ENCODE measurements at places on chromosomes 3 and 15. TPM values are rescaled to one million over a fixed set of nuclear protein-coding genes. Genes with fewer than 3 reads are reported as not detected.
A peak's percentile ranks its signal among the peaks of the same experiment; 100 is the strongest.

DNA sequence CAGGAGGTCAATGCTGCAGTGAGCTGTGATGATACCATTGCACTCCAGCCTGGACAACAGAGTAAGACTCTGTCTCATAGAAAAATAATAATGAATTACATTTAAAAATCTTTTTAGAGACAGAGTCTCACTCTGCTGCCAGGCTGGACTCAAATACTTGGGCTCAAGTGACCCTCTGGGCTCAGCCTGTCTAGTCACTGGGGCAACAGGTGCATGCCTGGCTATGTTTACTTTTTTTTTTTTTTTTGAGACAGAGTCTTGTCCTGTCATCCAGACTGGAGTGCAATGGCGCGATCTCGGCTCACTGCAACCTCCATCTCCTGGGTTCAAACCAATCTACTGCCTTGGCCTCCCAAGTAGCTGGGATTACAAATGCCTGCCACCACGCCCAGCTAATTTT, 8.0 kb upstream of the PLEKHO2 start:
- DNase-seq: no peak

- no peak for DNase-seq
Observed at GRCh38 chr3:160921020-160921635, 165.1 kb downstream of the PPM1L start.

DNA sequence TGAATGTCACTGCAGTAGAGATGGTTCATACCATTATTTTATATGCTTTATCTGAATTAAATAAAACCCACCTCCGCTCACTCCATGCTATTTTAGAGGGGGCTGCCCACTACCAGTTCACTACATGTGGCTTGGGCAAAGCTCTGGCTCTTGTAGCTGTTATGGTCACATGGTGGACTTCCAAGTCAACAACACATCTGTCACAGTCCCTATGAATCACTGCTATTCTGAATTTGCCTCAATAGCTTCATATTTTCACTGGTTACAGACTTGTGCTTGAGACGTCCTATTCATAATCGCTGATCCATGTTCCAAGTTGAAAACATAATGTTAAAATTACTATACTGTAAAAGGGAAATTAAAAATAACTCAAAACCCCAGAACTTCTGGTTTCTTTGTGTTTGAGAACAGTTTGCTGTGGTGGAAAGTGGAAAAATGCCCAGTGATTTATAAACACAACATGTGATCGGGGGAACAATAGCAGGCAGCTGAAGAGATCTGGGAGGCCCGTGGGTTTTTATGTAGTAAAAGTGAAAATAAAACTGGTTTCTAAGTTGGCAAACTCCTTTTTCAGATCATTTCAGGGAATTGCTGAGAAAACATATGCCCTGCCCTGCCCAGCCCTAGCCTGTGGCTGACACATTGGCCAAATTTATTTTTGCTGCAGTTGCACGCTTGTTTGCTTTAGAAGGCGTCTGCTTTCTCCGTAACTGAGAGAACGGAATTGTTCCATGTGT, 128.8 kb upstream of the PRR23C start:
- DNase-seq: no peak

DNA sequence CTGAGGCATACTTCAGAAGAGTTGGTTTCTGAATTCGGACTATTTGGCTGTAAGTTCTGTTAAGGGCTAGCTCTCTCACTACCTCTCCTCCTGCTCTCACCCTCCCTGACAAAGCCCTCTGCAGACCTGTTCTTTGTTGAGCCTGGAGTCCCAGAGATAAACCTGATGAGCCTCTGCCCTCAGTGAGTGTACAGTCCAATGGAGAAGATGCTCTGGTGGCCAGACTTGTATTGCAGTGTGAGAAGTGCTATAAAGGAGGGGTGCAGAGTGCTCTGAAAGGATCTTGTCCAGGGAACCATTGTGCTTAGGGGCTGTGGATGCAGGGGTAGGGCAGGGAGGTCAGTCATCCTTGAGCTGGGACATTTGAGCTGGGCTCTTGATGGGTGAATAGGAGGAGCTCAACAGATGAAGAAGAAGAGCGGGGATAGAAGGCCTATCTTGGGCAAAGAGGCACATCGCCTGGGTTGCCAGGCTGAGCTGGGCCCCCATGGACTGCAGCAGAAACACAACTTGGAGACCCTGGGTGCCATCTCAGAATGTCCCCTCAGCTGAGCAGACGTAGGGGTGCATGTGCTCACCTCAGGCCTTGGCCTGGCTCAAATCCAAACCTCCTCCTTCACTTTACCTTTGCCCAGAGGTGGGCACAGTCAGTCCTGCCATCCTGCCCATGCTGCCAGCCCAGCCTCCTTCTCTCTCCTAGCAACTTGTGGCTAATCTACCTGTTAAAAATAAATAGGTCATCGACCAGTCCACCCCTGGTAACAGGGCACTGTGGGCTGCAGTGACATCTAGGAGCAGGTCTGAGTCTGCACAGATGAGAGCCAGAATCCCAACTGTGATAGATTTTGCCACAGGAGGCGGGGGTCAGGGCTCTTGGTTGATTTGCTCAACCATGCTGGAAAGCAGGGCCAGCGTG, 3.3 kb downstream of the CAND2 start:
- DNase-seq: no peak

GRCh38 chr15:96804754-96805153, 474.3 kb downstream of the NR2F2 start:
- no peak for DNase-seq

- no peak for DNase-seq
Observed at GRCh38 chr15:53160092-53160704, 370.1 kb upstream of the ONECUT1 start.

- DNase-seq: no peak
Observed at GRCh38 chr3:147269907-147270306, 136.4 kb downstream of the ZIC4 start.

DNA sequence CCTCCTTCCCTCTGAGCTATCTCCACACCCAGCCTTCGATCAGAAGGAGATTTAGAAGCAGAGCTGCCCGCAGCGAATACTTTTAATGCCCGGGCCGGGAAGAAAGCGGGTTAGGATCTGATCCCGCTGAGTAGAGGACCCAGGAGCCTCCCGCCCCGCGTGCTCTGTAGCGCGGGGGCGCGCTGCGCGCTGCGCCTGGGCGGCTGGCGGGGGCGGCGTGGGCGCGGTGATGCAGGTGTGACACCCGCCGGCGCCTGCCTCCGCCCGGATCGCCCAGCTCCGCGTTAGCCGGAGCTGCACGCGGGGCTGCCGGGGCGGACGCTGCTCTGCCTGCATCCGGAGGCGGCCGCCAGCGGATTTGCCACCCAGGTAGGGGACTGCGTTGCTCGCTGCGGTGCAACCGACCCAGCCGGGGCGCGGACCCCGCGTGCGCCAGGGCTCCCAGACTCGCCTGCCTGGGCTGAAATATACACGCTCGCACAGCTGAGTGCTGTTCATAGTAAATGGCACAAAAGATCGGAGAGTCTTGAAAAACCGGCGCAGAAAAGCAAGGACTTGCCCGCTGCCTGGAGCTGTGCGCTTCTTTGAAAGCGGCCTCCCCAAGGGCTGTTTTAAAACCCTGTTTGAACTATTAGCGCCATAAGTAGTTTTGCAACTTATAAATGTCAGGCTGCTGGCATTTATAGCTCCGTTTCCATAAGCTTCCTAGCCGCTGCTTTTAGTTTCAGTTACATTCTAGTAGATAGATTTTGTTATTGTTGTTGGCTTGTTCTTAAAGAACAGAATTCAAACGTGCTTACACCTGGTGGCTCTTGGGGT, at the start of gene SV2B:
Gene SV2B, plus strand, starts transcription at position 263 of the 819 bp plus-strand sequence. CDS start 126,007 bp downstream, outside the sequence.
- DNase-seq: peak; percentile 58

Gene SNX22
- not detected for total RNA-seq

DNA sequence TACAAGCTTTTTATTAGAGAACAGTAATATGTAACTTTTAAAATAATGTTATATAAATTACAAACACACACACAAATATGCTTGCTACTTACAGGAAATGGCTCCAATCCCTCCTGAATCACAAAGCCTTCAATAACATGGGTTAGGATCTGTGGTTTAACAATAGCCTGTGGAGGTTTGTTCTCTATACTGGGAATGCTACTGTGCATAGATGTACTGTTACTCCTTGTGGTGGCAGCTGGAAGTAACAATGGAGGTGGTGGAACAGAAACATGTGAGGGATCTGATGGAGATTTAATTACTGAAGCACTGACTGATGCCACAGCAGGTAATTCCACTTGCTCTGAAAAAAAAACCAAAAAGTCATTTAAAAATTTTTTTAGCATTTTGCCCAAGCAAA, 64.4 kb downstream of the PHC3 start:
- DNase-seq: no peak

- no peak for DNase-seq
Observed at GRCh38 chr15:29183071-29183831, 86.4 kb downstream of the NSMCE3 start.

Gene TATDN2
- total RNA-seq: 34.4 TPM

Gene HHATL
- not detected for total RNA-seq

- no peak for DNase-seq
Observed at GRCh38 chr15:22954326-22954725, 25.8 kb downstream of the CYFIP1 start.

Gene PXYLP1
- 16.7 TPM for total RNA-seq

Gene ARPP21
- not detected for total RNA-seq

- DNase-seq: no peak
Observed at GRCh38 chr15:76114561-76114960, 54.8 kb downstream of the TMEM266 start.

- DNase-seq: no peak
Observed at GRCh38 chr3:53744351-53744750, 101.9 kb downstream of the CHDH start.

- no peak for DNase-seq
Observed at GRCh38 chr15:61415617-61416120, 186.6 kb upstream of the RORA start.

GRCh38 chr3:121515862-121516261, 29.9 kb downstream of the POLQ start:
- no peak for DNase-seq

Gene PSMA4
- total RNA-seq: 107 TPM

Gene SLC28A1
- not detected for total RNA-seq

Gene CYP1A2
- total RNA-seq: not detected

DNA sequence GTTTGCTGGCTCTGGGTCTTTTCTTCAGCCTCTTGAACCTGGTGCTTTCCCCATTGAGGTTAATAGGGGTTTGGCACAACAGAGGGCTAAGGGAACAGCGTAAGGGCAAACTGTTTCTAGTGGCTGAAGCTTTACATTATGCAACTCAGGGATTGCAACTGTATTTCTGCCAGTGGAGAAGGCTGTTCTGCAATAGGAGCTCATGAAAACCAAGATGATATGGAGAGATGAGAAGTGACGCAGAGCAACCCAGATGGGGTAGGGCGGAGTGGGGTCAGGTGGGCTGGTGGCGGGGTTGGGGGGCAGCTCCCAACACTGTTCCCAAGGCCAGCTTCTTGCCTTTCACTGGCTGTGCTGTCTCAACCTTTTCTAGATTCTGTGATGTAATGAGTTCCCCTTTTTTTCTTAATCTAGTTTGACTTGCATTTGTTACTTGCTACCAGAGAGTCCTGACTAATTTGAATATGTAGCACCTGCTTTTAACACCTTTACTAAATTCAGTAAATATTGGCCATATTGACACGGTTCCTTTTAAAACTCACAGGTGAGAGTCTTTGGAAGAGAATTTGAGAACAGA, 7.2 kb downstream of the GXYLT2 start:
- DNase-seq: no peak

GRCh38 chr3:180911876-180912303, 580 bp upstream of the FXR1 start:
- DNase-seq: no peak

Gene C2CD4A
- total RNA-seq: not detected

GRCh38 chr3:151620071-151620470, 113.7 kb upstream of the AADACL2 start:
- DNase-seq: no peak

- DNase-seq: no peak
Observed at GRCh38 chr3:107676469-107677309, 153.9 kb downstream of the BBX start.

- DNase-seq: no peak
Observed at GRCh38 chr3:94081884-94082283, 19.0 kb downstream of the NSUN3 start.

- DNase-seq: no peak
Observed at GRCh38 chr3:126479642-126480041, 4.0 kb upstream of the ZXDC start.

DNA sequence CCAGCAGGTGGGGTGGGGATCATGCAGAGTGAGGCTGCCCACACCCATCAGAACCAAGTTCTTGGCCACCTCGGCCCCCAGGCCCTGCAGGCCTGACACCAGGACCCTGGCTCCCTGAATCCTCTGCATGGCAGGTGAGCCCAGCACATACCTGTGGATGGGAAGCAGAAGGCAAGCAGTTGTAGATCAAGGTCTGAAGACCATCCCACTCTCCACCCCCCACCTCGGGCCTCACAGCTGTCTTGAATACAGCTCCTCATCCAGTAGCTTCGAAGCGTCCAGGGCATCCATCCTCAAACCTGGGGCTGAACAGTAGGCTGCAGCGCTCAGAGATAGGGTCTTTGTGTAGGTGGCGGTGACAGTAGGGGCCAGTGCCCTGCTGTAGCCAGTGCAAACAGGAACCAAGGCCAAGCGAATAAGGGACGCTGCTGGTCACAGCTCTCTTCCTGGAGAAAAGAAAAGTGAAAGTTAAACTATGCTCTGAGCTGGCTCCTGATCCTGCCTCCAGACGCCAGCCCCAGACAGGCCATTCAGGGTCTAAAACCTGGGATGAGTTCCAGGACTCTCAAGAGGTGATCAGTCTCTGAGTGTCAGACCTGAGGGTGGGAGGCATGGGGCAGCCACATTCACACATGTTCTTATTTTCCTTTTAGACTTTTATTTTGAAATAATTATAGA, at the start of gene UBA7:
Gene UBA7, minus strand, starts transcription at position 457 of the 678 bp plus-strand sequence. Its CDS starts 166 bp downstream, at position 291.
- no peak for DNase-seq

GRCh38 chr15:85356276-85356675, 24.1 kb upstream of the AKAP13 start:
- no peak for DNase-seq

Gene NOX5
- 0.74 TPM for total RNA-seq

DNA sequence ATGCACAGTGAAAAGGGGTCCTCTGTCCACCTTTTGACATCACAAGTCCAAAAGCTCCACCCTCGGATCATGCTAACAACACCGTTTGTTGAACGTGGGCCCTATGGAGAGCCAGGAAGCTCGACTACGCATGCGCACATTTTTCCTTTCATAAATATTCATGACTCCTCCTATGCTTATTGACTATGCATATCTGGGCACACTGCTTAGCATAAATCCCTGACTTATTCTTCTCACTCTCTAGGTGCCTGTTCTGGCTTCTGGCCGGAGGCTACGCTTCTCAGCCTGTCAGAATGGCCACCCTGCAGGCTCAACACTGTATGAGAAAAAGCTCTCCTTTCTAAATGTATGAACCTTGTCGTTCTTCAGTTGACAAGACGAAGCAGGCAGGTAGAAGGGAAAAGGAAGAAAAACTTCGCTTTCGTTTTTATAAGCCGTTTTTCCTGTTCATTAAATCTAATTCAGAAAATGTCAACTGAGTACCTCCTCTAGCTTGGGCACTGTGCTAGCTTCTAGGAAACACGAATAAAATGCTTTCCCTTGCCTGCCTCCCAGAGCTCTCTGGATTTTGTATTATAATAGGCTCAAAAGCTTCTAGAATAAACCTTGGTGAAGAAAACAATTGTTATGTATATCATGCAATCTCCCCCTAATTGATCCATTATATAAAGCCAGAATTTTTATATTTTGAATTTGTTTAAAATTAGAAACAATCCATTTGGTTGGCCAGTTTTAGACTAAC, 207.7 kb downstream of the ATP10A start:
- no peak for DNase-seq

- no peak for DNase-seq
Observed at GRCh38 chr3:194269610-194270145, 81.5 kb downstream of the CPN2 start.

All from vagina (tissue), 2 donors.